CD4-positive, alpha-beta T cell treated with Interleukin-15 for 1 hour (primary cell): ENCODE measurements at places on chromosomes 7 and 10.
A peak's percentile ranks its signal among the peaks of the same experiment; 100 is the strongest.

DNA sequence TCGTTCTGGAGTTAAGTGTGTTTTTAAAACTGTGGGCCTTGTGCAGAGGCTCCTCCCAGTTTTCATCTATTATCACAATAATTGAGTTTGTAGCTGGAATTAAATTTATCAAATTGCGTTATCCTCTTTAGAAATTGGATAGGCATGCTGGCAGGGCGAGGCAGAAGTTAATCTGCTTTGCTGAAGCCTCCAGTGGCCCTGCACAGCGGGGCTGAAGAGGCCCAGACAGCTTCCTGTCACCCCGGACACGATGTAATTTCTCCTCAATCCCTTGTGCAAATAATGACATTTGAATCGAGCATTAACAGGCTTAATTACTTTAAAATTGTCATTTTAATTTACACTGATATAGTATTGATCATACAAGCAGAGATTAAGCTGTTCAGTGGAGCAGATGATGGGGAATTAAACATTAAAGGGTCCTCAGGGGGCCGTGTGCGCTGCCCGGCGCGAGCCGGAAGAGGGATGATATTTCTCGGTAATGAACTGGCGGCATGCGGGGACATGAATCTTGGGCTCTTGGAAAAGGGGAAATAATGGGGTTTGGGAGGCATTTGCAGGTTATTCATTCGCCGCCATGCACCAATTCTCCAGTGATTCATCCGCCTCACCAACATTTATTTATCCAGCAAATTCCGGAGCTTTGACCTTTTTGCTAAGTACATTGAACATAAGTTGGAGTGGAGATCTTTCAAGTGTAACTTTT, 118.5 kb downstream of the NKX6-2 start:
- DNase-seq, result no peak

GRCh38 chr7:77657427-77658224, 38.6 kb upstream of the RSBN1L start:
- DNase-seq, result no peak

DNA sequence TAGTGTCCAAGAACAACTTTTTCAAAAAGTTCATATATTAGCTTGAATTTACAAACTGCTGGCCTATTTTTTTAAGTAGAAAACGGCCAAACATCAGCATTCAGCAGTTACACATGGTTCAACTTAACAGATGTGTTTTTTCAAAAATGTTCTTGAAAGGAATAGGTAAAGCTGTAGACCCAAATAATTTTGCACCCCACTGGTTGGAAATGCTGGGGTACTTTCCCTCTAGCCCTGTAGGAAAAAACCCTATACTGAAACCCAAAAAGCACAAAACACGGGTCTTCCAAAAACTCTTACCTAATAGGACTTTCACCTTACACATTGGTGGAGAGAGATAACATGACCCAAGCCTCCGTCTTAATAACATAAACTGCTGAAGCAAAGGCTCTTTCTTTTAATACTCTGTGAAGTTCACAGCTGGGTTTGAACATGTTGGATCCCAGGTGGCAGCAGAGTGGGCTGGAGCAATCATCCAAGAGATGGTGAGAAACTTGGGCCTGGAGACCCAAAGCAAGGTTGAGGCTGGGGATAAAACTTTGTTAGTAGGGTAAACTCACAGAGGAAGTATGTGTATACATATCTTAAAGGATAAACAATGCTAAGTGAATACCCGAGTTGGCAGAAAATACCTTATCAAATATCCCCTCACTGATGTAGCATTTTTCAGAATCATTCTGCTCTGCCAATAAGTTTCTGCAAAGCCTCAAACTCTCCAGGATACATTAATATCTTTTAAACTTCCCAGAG, 629 bp upstream of the DNAJC9 start:
- no peak for DNase-seq

GRCh38 chr7:5216931-5217330, 26.9 kb downstream of the WIPI2 start:
- no peak for DNase-seq

- no peak for DNase-seq
These were observed 208.1 kb upstream of the HDAC9 start for GRCh38 chr7:18287482-18287881.

- DNase-seq, result no peak
These were observed 259.3 kb downstream of the ZEB1 start for GRCh38 chr10:31578181-31578852.

DNA sequence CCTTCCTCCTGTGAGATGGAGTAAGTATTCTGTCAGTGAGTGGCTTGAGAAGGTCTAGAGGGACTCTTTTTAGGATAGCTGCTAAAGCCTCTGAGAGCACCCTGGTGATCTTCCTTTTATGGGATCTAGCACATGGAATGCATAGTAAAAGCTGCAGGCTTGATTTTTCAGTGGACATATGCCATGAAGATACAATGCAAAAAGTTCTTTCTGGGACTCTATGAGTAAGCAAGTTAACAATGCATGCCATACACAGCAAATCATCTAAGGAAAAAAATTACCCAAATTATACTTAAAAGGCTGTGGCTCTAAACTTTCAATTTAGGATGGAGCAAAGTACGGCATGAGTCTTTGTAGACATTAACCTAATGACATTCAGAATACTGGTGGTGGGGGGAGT, 154.5 kb downstream of the SGMS1 start:
- DNase-seq, result no peak

- no peak for DNase-seq
These were observed 57.1 kb upstream of the NPTX2 start for GRCh38 chr7:98559958-98560357.

DNA sequence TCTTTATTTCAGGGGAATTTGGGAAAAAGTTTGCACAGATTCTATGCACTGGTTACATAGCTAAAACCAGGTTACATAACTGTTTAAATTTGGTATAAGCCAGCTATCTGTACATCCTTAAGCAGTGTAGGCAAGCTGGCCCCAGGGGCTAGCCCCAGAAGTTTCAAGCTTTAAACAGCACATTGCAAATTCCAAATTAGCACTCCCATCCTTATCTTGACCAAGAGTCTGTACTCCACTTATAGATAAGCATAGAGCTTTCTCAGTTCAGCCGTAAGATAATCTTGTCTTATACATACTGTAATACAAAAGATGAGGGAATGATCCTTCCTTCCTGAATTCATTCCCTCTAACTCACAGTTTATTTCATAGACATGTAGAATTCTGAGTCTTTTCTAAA, 109.3 kb downstream of the SPAG6 start:
- no peak for DNase-seq

DNA sequence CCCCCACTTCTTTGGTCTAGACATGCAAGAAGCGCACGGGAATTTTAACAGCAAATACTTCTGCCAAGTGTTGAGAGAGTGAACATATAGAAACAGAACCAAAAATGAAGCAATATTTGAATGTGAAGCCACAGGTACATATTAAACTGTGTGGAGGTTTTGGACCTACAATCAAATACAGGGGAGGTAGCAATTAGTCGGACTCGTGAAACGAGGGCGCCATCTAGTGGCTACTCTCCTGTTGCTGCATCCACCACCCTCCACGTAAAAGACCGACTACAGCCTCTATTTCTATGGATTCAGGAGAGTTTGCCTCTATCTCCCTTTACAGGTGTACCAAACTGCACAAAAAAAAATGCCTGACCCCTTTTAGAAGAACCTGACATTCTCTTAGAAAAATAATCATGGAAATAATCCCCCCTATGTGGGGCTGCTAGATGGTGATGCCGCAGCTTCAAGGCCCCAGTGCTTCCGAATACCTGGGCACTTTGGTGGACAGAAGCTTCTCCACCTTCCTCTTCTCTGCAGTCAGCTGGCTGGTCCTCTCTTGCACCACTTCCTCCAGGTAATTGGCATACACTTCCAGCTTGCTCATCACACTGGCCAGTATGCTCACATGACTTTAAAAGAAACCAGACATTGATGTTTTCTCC, 31.7 kb downstream of the TECTB start:
- peak; percentile 57 for DNase-seq

DNA sequence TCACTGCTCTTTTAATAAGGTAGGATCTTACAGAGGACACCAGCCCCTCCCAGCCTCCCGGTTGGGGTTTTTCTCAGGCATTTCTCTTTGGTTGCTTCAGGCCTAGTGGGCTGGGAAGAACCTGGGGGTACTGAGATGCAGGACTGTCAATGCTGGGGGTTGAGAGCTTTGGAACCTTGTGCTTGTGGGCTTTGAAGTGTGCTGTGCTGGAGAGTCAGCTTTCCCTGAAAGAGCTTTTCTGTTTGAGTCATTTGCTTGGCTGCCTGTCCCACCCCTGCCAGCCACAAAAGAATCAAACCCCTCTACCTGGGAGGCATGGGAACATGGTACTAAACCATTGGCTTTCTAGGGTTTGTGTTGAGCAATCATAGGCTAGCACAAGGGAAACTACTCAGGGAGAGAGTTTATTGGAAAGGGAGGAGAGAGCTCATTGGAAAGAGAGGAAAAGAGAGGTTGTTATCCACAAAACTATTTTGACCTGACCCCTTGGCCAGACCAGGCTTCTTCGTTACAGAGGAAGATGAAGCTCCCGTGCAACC, 1.4 kb downstream of the SCD start:
- DNase-seq, result no peak
